ENCODE measurements at places on chromosomes 2 and 18.

- DNase-seq: no peak
Observed at GRCh38 chr2:18057657-18058056, 179.2 kb downstream of the KCNS3 start.

DNA sequence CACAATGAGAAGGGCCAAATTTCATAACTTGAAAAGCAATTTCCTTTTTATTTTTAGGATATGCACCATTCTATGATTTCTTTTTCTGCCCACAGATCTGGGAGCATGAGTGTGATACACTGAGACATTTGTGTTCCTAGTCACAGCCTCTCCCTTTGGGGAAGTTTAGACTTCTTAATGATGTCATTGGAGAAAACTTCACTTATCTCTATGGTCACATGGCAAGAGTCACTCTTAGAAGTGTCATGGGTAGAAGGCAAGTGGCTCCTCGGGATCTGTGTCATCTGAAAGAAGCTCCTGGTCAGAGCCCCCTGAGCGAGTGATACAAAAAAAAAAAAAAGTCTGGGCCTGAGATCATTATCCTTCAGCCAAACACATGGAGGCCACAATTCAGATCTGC is 62.5 kb upstream of the LGALSL start:
- peak; percentile 26 for DNase-seq

DNA sequence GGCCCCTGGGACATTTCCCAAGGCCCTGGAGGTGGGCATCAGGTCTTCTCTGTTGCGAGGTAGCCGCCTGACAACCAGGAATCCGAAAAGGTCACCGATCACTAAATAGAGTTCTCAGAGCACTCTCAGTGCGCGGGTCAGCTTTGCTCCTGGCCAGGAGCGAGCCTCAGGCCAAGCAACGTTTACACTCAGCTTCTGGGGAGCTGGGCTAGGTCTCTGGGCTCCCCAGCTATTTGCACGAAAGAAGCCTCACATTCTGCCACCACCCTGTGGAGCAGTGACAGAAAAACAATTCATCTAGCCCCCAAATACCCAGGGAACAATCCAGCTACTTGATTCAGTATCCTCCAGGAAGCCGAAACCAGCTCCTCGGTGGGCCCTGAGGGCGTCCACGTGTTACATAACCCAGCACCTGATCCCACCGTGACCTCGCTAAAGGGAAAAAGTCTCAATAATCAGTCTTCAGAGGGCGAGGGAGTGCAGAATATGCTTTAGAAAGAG is 3.3 kb downstream of the SH3BP4 start:
- DNase-seq: no peak

DNA sequence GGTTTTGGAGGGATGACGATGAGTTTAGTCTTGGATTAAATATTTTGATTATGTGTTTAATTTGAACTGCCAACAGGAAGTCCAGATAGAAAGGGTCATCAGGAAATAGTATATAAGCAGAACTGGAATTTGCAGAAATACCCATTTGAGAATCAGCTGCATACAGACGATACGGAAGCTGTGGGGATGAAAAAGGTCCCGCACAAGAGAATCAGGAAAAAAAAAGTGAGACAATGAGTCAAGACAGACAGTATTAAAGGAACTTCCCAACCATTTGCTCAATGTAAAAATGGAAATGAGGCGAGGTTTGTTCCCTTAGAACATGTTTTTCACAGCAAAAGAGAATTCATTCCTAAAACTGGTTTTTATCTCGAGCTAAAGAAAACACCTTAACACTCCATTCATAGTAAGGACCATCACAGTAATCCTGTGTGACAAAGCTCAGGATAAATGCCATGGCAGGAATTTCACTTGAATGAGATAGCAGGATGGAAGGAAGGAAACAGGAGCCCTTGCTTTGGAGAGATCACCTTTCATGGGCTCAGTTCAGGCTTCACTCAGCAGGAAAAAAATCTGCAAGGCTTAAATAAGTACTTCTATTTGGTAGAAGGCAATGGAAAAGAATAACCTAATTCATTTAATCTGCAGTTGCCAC is 29.3 kb downstream of the BCL2 start:
- no peak for DNase-seq

DNA sequence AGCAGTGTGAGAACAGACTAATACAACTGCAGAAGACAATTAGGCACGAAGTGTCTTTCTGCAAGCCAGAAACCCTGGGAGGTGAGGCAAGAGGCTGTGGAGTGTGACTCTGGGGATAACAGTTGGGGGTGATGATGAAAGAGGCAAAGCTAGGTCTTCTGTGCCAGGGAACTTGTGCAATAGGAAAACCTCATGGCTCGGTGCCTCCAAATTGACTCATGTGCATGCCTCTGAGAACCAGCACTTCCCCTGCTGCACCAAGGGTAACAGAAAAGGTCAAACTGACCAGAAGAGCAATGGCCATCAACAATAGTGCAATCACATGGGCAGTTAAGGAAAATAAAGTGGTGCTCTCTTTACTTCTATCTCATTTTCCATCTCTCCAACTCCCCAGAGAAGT is 136.4 kb downstream of the SCG2 start:
- DNase-seq: peak; percentile 96

DNA sequence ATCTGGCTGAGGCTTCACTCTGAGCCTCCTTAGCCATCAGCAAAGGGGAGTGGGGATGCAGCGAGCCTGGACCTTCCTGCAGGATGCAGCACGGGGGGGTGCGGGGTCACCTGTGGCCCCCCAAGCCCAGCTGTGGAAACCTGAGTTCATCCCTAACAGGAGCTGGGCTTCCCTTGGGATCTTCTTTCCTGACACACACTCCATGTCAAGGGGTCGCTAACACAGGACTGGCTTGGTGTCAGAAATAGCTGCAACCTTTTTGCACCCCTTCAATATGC is 174.7 kb downstream of the RTP5 start:
- no peak for DNase-seq

- no peak for DNase-seq
Observed at GRCh38 chr2:20673686-20674308, 6.9 kb downstream of the GDF7 start.

- no peak for DNase-seq
Observed at GRCh38 chr2:85547089-85547858, 8.3 kb downstream of the MAT2A start.
